ENCODE measurements at places on chromosomes 11 and 22. TPM values are rescaled to one million over a fixed set of nuclear protein-coding genes. Genes with fewer than 3 reads are reported as not detected.

MAP6 gene
- total RNA-seq, result 3.7 TPM

DDIAS gene
- total RNA-seq, result 0.62 TPM

MPZL3 gene
- 0.06 TPM for total RNA-seq

MUC6 gene
- not detected for total RNA-seq

MAP4K2 gene
- 3.3 TPM for total RNA-seq

Measured in cardiac ventricle fibroblast (primary cell).